ENCODE measurements at places on chromosomes 3 and 15. TPM values are rescaled to one million over a fixed set of nuclear protein-coding genes. Genes with fewer than 3 reads are reported as not detected.

SPSB4 gene
- 0.52 TPM for total RNA-seq

GRCh38 chr3:179323197-179324110, 623 bp downstream of the ZNF639 start:
- DNase-seq, result peak; percentile 78

- no peak for DNase-seq
Observed at GRCh38 chr3:181302960-181303359, 313.4 kb upstream of the DNAJC19 start.

DNA sequence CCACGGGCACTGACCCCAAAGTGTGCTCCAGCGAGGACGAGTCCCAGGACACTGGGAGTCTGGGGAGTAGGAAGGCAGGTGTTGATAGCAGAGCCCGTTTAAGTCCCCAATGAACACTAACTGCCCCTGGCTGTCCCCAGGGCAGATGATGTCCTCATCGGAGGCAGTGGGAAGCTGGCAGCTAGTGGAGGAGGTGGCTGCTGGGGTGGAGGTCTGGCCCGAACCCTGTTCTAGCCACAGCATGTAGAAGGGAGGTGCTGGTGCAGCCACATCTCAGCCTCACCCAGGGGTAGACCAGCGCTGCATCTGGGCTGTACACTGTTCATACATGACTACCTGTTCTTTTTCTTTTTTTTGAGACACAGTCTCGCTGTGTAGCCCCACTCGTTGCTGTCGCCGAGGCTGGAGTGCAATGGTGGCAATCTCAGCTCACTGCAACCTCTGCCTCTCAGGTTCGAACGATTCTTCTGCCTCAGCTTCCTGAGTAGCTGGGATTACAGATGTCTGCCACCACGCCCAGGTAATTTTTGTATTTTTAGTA, 51.8 kb downstream of the KLF13 start:
- no peak for DNase-seq

Measured in Caki2 (cell line).